ENCODE measurements at places on chromosomes 7 and 10.

GRCh38 chr10:66505003-66505657 lies 420.7 kb upstream of the LRRTM3 start:
- no peak for DNase-seq

- no peak for DNase-seq
Measured at GRCh38 chr7:21966271-21966670, 20.6 kb upstream of the CDCA7L start.

DNA sequence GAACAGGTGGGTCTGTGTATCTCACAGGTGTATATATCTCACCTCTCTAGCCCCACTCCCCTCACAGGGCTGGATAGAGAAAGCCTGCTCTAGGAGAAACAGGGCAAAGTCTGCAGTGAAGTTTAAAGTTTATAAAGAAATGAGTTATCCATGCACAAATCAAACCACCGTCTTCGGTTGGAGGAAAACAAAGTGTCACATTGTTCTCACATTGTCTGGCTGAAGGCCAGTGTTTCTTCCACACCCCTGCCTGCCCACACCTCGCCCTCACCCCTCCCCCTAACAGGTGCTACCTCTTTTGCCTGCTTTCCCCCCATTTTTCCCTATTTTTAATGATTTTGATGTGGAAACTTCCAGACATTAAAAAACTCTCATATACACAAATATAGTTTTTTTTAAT lies 25.8 kb downstream of the AQP1 start:
- no peak for DNase-seq

DNA sequence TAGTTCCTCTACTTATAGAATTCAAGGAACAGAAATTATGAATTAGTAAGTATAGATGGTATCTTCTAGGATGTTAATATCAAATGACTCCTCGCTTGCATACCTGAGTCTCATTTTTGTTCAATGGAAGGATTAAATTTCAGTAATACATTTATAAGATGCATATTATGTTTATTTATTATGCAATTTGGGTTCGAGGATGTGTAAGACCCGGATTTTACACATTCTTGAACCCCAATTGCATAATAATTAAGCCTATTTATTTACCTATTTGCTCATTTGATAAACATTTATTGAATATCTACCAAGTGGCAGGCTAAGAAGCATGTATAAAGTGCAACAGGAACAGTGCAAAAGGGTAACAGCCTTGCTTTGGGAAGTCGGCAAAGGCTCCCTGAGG lies 52.6 kb downstream of the ICA1 start:
- no peak for DNase-seq

- no peak for DNase-seq
Measured at GRCh38 chr10:87541114-87541513, 36.4 kb downstream of the MINPP1 start.

DNA sequence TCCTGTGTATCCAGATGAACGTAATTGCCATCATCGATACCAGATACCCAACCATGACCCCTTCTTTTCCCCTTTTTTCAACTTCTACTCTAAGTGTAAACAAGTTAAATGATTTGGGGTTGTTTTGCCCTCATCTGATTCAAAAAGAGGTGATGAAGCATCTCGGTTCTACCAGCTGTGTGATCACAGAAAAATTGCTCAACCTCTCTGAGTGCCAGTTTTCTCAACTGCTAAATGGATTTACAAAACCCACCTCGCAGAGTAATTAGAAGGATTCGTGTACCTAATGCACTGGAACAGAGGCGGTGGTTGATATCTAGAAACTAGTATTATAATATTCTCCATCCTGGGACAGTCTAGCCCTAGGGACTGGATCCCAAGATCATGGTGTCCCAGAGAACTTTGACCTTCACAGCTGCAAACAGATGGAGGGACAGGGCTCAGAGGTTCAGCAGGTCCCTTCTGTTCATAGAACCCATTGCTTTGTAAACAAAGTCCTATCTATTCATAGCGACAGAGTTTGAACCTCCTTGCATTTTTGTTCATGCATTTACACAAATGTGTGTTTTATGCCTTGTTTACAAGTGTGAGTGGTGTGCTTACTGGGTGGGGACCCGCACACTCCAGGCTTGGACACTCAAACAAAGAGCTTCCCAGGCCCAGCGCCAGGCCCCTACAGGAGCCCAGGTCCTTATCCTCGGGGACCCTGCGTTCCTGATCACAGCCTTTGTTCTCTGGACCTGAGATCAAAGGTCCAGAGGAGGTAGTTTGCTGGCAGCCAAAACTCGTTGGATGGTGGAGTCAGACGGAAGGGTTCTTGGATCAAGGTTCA lies 46.4 kb downstream of the CALML3 start:
- peak; percentile 37 for DNase-seq

GRCh38 chr7:83921271-83921940 lies 272.5 kb upstream of the SEMA3E start:
- DNase-seq = no peak

DNA sequence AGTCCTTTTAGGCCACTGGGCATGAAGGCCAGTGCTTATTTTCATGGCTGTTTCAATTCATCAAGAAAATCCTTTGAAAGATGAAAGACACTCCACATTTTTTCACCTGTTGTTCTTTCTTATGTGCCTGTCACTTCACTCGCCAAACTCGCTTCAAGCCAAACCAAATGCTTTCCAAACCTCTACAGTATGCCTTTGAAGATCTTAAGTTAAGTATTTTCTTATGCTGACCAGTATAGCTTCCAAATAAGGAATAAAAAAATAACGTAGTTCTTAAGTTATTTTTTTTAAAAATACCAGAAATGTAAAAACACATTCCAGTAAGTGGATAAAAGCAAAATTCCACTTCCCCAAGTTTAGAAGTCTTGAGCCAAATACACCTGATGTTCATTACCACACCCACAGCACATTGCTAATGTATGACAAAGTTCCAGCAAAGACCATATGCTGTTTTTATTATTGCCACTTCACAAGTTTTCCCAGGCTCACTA lies 186.1 kb downstream of the MTERF1 start:
- no peak for DNase-seq

- no peak for DNase-seq
Measured at GRCh38 chr10:28769091-28769604, 91.8 kb downstream of the BAMBI start.

- DNase-seq = no peak
Measured at GRCh38 chr10:119940487-119940886, 48.0 kb downstream of the SEC23IP start.

GRCh38 chr7:28725911-28726310 lies 232.2 kb downstream of the TRIL start:
- DNase-seq = no peak

DNA sequence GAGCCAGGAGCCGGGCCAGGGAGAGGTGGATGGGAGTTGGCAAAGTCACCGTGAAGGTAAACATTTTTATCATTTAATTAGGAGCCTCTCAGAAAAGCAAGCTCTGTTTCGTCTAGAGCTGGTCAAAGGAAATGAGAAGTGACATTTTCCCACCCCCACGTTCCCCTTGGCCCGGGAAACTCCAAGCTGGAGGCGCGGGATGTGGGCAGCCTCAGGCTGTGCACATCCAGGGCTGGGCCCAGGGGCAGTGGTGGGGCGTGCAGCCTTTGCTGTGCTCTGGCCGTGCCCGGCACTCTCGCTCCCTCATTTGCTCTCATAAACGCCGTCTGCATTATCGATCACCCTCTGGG lies 135.6 kb upstream of the RET start:
- no peak for DNase-seq

- DNase-seq = no peak
Measured at GRCh38 chr10:91883549-91884444, 25.5 kb downstream of the FGFBP3 start.

- DNase-seq = no peak
Measured at GRCh38 chr7:129862682-129863081, 90.1 kb downstream of the UBE2H start.

DNA sequence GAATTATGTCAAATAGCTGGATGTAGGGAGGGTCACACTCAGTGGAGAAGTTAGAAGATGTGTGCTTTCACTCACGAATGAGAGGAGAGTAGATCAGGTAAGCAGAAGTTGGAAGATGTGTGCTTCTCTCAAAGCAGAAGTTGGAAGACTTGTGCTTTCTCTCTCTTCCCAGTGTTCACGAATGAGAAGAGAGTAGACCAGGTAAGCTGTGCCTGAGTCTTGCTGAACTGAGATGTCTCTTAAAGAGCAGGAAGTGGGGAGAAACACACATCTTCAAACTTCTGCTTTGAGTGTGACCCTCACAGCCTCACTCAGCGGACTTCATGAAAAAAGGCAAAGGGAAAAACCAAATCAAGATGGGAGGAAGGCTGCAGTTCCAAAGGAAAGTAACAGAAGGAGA lies 7.0 kb upstream of the TMEM243 start:
- DNase-seq = no peak

GRCh38 chr10:22682237-22683139 lies 31.9 kb downstream of the PIP4K2A start:
- DNase-seq = no peak

DNA sequence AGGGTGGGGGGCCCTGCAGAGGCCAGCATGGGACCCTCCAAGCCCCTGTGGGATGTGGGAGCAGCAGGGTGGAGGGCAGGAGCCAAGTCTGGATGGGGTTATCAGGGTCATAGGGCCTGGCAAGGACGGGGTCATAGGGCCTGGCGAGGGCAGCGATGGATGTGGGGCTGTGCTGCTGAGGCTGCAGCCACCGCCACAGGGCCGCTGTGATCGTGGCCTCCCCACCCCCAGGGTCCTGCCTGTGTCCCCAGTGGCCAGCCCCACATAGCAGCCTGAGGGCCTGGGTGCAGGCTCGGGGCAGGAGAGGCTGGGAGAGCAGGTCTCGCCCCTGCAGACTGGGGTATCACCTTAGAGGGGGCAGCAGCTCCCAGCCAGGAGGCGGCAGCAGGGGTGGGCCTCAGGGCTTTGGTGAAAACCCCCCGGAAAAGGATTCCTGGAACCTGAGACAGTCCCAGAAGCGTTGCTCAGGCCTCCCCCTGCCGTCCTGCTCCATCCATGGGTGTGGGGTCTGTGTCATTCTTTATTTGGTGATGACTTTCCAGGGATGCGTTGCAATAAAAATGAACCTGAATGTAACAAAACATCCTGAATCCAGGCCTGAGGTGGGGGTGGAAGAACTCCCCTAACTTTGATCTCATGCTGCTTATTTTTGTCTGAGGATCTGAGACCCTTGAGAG lies 107.3 kb upstream of the SHH start:
- DNase-seq = no peak

- DNase-seq = no peak
Measured at GRCh38 chr7:66930341-66930740, 9.3 kb downstream of the TMEM248 start.

- no peak for DNase-seq
Measured at GRCh38 chr7:35454575-35455385, 200.9 kb upstream of the TBX20 start.

- no peak for DNase-seq
Measured at GRCh38 chr7:50085344-50085743, 7.7 kb downstream of the ZPBP start.

- DNase-seq = no peak
Measured at GRCh38 chr10:66455304-66455703, 470.5 kb upstream of the LRRTM3 start.

DNA sequence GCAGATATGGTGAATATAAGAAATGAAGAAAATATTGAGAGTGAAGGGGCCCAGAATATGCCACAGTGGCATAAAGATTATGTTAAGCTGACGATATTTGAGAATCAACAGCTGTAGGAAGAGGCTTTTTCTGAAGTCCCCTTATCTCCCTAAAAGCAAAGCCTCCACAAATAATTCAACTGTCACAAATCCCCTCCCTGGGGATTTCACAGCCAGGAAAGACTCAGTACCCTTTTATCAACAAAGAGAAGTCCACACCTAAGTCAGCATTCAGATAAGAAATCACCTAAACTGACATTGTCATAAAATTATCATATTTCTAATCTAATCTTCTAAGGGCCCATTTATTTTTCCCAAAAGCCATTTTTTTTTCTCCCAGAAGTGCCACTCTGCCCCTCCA lies 284.9 kb upstream of the VWC2 start:
- no peak for DNase-seq

- DNase-seq = no peak
Measured at GRCh38 chr7:129252128-129252527, 27.3 kb downstream of the AHCYL2 start.

DNA sequence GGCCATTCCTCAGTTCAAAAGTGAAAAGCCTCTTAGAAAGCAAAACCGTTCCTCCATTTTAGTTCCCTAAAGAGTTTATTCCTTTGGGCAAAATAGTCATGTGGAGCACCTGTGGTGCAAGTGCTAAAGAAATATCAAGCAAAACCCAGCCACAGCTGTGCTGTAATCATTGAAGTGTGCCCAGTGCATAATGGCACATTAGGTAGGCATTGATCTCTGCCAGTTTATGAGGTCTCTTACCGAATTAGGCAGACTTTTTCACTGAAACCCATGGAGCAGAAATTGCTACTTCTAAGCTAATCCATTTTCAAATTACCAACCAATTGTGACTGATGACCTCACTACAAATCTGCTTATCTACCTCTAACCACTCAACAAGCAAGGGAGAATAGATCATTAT lies 97.2 kb upstream of the SEMA3A start:
- DNase-seq = no peak

DNA sequence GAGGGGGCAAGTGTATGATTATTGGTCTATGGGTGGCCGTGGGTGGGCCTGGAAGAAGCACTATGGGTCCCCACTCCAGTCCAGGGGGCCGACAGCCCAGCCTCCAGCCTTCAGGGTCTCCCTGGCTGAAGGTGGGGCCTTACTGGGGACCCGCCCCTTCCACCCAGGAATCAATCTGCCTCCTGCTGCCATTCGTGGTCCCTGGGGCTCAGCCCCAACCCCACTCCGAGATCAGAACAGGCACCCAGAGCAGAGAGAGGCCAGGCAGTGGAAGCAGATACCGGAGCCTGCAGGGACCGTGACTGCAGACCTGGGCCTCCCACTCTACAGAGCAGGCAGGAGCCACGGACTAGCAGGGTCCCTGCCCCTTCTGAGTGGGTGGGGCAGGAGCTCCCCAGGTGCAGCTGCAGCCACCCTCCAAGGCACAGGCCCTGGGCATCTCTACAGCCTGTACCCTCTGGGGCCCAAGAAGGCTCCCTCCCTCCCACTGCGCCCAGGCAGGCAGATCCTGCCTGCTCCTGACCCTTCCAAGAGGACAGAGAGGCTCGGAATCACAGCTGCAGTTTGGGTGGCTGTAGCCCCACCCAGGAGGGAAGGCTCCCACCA lies 13.6 kb upstream of the FOXL3 start:
- no peak for DNase-seq

GRCh38 chr10:110802090-110802489 lies 69.6 kb upstream of the PDCD4 start:
- no peak for DNase-seq

DNA sequence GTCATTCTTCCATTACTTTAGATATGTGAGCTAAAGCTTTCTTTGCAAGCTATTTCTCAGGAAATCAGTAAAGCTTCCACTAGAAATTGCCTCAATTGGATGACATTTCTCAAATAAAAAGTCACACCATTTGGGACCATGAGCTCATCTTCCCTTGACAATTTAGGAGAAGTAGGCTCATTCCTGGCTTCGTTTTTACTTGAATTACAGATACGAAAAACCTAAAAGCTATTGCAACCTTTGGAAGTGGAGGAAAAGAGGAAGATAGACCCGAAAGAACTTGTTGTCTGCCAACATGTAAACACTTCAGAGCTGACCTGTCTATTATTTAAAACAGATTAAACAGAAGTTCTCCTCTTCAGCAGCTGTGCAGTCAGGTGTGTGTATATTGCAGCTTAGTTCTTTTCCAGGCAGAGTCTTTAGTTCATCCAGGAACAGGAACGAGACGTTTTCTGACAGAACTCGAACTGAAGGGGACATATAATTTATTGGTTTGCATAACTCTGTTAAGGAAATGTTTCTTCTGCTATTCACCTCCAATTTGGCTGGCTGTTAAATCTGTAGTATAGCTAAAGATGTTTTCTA lies 43.1 kb upstream of the ST8SIA6 start:
- DNase-seq = no peak

Measured in posterior cingulate gyrus (tissue), 11 donors.